ENCODE measurements at places on chromosomes 7 and 10.

DNA sequence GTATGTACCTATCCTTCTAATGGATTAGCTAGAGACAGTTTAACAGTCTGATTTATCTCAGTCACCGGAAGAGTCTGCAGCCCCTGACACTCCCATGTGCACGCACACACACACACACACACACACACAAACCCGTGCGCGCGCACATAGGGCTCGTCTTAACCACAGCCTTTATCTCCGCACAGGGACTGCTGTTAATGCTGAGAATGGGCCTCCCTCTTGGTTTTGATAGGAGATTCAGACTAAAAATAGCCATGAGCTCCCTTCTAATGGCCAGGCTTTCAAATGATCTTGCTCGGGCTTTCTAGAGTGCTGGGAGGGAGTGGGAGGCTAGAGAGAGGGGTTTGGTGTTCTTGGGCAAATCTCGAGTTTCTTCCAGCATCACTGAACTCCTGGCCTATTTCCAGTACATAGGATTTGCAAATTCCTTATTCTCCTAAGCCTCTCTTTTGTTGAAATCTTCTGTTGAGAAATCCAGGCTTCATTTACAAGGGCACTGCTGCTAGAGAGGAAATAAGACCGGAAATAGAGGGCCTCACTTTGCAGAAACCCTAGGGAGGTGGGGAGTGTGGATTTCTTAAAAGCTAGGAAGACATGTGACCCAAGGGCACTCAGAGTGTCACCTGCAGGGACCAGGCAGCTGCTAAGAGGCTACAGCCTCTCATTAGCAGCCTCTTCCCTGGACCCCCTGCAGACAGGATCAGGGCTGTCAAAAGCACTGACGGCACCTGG is 2.4 kb downstream of the TMEM72 start:
- no peak for DNase-seq

GRCh38 chr10:44460416-44460815 is 75.5 kb upstream of the CXCL12 start:
- no peak for DNase-seq

GRCh38 chr10:25071227-25071626 is 54.8 kb downstream of the THNSL1 start:
- no peak for DNase-seq

GRCh38 chr7:63900394-63901203 is 98.0 kb upstream of the ZNF722 start:
- peak; percentile 92 for DNase-seq

GRCh38 chr10:9811601-9812000 is 1206.1 kb upstream of the CELF2 start:
- no peak for DNase-seq

DNA sequence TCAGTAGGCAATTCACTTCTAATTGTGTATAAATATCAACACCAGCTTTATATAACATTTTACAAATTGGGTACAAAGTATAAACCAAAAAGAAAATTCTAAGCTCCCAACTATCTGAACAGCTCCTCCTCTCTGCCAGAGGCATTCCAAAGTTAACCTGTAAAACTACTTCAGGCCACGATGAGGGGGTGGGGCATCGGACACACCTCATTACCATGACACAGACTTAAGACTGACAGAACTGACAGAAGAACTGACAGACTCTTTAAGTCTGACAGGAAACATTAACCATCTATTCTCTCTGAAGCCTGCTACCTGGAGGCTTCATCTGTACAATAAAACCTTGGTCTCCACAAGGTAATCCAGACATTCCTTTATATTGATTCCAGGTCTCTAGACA is 12.3 kb downstream of the ESYT2 start:
- DNase-seq: no peak

GRCh38 chr7:29156907-29157452 is 10.6 kb upstream of the CPVL start:
- no peak for DNase-seq

- DNase-seq: no peak
These were observed 34.8 kb downstream of the SLC25A13 start for GRCh38 chr7:96287132-96287531.

DNA sequence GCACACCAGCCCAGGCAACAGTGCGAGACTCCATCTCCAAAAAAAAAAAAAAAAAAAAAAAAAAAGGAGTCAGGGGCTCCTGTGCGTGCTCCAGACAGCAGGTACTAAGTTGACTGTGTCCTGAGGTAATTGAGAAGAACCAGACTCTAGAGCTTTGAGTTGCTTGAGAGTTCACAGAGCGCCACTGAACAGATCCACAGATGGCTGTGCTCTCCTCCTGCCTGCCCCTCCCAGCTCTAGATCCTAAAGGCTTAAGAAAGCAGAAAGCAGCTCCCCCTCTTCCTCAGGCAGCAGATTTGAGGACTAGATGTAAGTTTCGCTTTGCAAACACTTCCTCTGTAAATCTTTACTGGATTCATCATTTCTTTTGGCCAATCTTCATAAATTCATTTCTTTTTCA is 38.7 kb downstream of the SHH start:
- DNase-seq: no peak

GRCh38 chr10:1240341-1240775 is 184.2 kb downstream of the WDR37 start:
- no peak for DNase-seq

- DNase-seq: no peak
These were observed 31.1 kb downstream of the NUB1 start for GRCh38 chr7:151372612-151373265.

- no peak for DNase-seq
These were observed 10.6 kb downstream of the DBF4 start for GRCh38 chr7:87886875-87887274.

GRCh38 chr10:78896159-78896928 is 172.4 kb upstream of the ZMIZ1 start:
- DNase-seq: no peak

DNA sequence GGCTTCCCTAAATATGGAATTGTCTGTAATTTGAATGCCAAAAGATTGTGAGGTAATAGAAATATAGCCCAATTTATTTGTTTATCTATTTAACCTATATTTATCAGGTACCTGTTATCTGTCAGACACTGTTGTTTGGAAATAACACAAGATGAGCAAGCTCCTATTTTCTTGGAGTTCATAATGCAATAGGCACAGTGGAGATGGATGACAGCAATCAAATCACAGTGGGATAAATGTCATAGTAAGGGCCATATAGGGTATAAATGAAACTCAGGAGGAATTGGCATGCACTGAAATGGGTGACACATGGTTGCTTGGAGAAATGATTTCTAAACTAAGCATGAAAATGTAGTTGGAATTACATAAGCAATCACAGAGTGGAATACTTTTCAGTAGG is 761.8 kb upstream of the MBL2 start:
- DNase-seq: no peak

GRCh38 chr7:47046949-47047348 is 535.0 kb downstream of the TNS3 start:
- DNase-seq: no peak

DNA sequence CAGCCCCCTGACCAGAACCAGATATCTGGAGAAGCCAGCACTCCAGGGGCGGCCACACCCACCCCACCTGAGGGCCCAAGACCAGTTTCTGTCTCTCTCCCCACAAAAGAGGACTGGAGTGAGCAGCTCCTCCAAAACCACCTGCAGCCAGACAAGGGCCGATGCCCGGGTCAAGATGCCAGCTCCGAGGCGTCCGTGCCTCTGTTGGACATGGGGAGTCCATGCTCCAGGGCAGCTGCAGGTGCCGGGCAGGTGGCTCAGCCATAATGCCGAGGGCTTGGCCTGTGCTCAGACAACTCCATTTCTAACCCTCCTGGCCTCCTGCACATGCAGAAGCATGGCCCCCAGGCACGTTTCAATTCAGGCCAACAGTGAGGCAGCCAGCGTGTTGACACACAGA is 234.6 kb downstream of the MAD1L1 start:
- DNase-seq: no peak

DNA sequence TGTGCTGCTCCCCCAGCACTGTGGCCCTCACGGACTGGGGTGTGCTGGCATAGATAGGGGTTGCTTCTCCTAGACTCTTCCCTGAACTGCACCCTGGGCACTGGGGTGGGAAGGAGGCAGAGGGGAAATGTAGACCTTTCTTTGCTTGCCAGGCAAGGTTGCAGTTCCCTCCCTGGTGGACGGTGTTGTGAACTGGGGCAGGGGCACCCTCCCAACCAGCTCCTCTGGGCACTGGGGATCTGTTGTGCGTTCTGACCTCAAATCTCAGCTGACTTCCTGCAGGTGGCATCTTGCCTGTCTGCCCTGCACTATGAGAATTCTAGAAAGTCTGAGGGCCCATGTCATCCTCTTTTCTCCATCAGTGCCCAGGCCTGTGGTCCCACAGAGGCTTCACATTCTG is 53.9 kb downstream of the ARHGAP22 start:
- DNase-seq: no peak

DNA sequence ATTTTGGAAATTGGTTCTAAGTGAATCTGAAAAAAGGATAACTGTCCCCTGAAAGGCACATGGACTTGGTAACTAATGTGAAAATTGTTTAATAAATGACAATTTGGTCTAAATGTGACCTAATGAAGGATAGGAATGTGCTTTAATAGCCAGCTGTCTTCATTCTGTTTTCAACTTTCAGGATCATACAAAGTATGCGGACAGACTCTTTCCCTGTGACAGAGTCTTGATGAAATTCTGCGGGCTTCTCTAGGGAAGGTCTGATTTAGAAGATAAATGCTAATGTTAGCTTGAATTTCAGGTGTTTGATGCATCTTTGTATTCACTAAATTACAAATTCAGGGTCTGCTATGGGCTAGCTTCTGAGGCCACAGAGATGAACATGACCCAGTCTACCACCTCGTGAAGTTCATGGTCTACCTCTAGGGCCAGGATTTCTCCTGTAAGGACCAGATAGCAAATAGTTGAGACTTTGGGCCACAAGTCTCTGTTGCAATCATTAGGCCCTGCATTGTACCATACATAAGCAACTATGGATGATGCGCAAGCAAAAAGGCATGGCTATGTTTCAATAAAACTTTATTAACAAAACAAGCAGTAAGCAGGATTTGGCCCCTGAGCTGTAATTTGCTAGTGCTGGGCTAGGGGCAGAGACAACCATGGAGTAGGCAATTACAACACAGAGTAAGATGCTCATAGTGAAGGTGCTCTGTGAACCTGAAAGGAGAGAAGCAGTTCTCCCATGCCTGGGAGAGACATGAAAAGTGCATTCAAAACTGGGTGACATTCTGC is 368.6 kb downstream of the INHBA start:
- DNase-seq: no peak

GRCh38 chr7:47336472-47337425 is 245.2 kb downstream of the TNS3 start:
- no peak for DNase-seq

DNA sequence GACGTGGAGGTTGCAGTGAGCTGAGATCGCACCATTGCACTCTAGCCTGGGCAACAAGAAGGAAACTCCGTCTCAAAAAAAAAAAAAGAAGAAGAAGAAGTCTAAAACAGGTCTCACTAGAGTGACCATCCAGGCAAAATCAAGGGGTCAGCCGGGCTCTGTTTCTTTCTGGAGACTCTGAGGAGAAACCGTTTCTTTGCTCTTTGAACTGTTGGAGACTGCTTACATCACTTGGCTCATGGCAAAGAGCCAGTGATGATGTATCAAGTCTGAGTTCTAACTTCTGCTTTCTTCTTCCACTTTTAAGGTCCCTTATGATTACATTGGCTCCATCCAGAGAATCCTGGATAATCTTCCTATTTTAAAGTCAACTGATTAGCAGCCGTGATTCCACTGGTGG is 306.8 kb downstream of the WDR11 start:
- DNase-seq: no peak

DNA sequence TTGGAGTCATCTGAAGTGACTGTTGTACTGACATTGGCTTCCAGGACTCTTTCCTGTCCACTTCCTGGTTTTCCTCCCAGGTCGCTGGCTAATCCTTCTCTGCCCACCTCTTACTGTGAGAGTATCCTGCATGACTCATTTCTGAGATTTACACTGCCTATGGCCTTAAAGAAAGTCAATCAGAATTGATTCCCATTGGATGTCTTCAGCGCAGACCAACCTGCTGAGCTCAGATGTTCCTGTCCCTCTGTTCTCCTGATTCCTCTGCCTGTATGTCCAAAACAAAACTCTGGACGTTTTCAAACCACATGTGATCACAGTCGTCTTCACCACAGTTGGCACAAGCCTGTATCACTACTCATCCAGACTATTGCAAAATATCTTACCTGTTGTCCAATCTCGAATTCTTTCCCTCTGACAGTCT is 262.1 kb downstream of the CREB5 start:
- DNase-seq: no peak

- DNase-seq: no peak
These were observed 115.3 kb downstream of the SGMS1 start for GRCh38 chr10:50508315-50509051.

- no peak for DNase-seq
These were observed 516.7 kb downstream of the PARD3 start for GRCh38 chr10:34298346-34298818.

DNA sequence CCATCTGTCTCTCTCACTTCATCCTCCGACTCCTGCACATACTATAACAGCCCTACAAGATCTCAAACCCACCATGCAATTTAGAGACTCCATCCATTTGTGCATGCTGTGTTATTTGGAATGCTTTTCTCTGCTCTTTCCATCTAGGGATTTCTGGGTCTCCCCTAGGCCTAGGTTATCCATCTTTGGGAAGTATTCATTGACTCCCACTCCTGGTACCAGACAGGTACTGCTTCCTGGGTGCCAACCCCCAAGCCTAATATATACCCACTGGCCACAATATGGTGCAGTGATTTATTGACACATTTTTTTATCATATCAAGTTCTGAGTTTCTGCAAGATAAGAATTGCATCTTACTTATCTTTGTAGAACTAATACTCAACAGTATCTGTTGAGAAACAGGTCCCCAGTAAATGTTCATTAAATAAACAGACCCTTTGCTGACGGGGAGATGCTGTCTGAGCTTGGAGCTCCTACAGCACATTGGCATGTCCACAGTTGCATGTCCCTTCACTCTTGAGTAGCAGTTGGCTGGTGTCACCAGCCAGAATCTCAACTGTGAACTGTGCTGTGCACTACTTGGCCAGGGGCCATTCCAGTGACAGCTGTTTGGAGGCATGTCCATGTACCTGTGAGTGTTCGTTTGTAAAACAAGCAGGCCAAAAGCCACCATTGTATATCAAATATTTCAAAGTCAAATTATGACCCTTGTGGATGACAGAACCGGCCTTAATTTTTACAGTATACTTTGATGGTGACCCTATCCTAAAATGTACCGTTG is 223.3 kb upstream of the NFE2L3 start:
- no peak for DNase-seq

DNA sequence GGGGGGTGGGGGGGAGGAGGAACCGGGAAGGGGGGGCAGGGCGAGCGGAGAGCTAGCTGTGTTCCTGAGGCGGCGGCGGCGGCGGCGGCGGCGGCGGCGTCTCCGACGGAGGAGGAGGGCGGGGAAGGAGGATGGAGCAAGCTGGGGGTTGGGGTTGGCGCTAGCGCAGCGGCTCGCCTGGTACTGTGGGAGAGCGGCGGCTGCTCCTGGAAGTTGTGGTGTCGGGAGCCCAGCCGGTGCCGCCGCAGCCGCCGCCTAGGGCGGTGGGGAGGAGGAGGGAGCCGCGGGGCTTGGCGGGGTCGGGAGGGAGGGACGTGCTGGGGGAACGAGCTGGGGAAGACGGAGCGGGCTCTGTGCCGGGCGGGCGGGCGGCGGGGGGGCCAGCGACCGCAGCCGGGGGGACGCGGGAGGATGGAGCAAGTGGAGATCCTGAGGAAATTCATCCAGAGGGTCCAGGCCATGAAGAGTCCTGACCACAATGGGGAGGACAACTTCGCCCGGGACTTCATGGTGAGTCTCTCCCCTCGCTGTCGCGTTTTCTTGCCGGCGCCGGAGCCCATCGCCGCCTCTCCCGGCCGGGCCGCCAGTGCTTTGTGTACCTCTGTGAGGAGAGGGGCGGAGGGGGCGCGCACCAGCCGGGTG is at the start of gene PTPN12:
TSS of gene PTPN12 (plus strand) at position 160 of the 642 bp plus-strand sequence. CDS start at position 412, 252 bp downstream.
- no peak for DNase-seq
